Hindlimb muscle (tissue), 1 donor: ENCODE measurements at places on chromosomes 12 and 14.

DNA sequence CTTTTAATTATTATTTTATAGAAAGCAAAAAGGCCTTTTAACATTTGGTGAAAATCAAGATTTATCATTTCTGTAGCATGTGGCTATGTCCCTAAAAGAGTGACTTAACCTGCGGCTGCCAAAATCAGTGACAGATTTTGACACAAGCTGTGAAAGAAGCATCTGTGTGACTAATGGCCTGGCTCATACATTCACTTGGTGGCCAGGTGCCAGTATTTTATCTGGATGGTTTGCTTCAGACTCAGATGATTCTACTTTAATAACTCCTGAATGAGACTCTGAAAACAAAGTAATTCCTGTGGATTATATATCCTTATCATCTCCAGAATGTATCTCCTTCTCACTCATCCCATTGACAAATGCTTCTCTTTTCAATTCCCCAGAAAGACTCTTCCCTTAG lies 103.0 kb downstream of the FSCB start:
- DNase-seq = peak; percentile 29

GRCh38 chr14:51849097-51849496 lies 11.3 kb upstream of the GNG2 start:
- no peak for DNase-seq

- no peak for DNase-seq
Observed at GRCh38 chr14:35250319-35250718, 41.9 kb upstream of the PSMA6 start.

DNA sequence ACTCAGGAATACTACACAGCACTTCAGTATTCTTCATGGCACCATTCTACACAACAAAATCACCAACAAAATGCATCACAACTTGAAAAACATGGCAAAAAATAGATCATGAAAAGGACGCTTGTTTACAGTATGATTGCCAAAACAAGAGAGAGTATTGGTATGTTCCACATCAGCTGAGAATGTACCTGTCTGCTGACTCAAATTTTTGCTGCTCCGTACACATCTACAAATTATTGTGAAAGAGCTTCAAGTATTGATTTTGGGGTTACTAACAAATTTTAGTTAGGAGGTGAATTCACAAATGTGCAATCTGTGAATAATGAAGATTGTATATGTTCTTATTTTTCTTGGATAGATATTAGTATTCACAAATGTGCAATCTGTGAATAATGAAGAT lies 105.4 kb downstream of the GPHN start:
- DNase-seq = no peak

DNA sequence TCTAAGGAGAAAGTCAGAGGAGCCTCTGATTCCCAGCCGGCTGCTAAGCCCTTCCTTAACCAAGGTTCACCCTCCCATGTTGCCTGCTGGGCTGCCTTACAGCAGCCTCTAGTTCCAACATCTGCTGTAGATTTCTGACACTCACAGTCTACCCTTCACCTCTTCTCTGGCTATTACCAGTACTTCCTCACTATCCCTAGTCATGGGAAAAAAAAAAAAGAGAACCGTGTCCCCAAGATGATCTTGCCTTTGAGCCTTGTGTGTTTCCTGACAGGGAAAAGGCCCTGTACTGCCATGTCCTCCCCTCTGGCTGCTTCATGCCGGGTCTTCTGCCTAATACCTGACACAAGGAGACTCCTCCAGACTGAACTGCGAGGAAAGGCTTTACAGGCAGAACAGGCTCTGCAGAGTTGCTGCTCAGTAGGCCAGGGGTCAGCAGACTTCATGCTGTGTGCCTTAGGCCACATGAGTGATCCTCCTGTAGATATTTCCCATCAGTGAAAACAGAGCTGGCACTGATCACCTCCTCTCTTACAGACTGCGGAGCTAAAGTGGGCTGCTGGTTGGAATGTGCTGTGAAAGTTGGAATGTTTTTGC lies 46.8 kb downstream of the PRKCH start:
- DNase-seq = no peak

GRCh38 chr14:71661441-71661840 lies 270.8 kb upstream of the RGS6 start:
- DNase-seq = no peak

GRCh38 chr12:103205906-103206305 lies 248.4 kb downstream of the ASCL1 start:
- DNase-seq = no peak

DNA sequence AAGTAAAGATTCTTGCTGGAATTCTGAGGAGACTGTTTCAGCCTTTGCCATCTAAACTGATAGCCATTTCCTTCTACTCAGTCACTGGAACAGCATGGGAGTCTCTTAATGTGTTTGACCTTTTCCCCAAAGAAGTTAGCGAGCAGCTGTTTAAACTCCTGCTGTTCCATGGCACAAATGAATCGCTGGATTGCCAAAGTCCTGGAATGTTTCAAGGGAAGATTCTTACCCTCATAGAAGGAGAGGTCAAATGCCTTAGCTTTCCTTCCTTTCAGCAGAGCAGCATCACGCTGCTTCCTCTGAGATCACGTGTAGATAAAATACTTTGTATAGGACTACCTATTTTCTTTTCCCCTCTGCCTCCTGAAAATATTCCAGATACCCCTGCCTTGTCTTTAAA lies 10.5 kb upstream of the NR2C1 start:
- DNase-seq = no peak

GRCh38 chr14:20539906-20540305 lies 20.9 kb downstream of the RNASE9 start:
- DNase-seq = no peak

DNA sequence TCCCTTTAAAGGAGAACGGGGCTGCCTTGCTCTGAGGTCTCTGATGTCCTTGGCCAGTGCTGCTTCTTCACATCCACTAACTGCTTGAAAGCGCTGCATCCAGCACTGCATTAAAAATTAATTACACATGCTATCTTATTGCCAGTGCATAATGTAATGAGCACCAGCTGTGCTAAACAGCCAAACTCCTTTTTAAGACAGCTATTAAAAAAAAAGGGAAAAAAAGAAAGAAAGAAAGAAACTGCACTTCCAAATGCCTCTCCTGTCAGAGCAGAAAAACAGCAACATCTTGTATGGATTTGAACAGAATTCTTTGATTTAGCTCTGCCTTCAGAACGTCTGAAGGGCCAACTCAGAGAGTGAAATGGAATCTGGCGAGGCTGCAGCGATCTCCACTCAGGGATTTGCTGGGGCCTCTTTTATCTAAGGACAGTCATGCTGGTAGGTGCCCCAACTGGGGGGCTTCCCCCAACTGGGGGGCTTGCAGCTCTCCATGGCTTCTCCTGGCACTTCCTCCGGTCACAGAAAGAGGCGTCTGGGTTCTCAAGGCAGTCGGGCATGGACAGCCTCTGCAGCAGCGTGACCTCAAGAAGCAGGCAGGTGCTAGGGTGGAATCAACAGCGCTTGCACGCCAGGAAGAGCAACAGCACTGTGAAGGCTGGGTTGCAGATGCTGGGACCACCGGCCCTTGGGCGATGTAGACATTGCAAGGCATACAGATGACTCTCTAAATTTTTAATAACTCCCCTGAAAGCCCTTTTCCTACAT lies 46.4 kb downstream of the BCL11B start:
- no peak for DNase-seq

GRCh38 chr12:53068811-53069585 lies 10.2 kb downstream of the SPRYD3 start:
- DNase-seq = no peak
